ENCODE measurements at places on chromosomes 1 and 21.

DNA sequence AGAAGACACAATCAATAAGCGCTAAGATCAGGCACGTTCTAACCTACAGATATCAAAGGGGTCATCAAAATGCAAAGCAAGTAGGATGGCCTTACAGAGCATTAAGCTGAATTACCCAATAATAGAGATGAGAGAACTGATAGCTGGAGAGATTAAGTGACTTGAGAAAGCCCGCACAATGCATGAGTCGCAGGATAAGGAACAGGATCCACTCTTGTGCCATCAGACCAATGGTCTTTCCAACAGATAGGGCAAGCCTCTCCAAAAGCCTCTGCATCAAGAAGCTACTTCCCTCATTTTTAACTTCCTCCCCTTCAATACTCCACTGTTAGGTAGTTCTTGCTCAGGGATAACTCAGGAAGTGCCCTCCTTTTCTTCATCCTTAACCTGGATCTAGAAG is 2.6 kb downstream of the CHML start:
- DNase-seq = peak; percentile 35

DNA sequence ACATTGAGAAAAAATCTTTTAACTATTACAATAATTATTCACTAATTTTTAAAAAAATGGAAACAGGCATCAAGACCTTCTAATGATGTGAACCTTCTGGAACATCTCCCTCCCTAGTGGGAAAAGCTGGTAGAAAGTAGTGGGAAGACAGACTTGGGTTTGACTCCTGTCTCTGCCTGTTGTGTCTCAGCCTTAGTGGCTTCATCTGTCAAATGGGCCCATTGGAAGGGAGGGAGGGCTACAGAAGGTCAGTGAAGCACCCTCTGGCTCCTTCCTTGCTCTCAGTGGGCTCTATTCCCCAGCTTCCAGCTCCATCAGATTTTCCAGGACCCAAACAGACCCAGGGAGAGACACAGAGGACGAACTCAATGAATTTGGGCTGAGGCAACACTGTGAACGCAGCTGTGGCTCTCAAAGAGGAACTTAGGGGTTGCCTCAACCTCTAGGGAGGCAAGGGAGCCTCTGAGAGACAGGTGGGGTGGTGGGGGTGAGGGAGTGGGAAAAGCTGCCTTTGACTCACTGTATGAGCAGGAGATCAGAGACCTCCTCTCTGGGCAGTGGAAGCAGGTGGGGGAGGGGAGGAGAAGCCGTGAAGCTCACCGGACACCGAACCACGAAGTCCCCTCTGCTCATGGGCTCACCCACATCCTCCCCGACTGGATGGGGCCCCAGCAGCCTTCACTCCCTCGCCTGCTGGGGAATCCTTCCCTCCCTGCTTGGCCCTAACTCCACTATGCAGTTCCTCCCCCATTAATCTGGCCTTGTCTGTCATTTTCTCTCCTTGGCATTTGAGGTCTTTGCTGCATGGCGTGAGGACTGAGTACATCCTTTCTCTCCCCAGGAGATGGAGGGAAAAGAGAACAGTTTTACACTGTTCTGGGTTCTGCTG is 4.5 kb downstream of the CNR2 start:
- DNase-seq = no peak

DNA sequence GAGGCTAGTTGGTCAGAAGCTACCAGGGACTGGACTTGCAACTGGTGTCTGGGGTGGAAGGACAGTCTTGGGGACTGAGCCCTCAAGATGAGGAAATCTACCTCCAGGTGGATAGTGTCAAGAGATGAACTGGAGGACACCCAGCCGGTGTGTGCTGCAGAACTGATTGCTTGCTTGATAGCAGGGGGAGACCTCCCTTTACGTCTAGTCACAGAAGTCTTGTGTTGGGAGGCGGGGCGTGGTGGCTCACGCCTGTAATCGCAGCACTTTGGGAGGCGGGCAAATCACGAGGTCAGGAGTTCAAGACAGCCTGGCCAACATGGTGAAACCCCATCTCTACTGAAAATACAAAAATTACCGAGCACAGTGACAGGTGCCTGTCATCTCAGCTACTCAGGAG is 4.9 kb downstream of the RCC2 start:
- DNase-seq = no peak

DNA sequence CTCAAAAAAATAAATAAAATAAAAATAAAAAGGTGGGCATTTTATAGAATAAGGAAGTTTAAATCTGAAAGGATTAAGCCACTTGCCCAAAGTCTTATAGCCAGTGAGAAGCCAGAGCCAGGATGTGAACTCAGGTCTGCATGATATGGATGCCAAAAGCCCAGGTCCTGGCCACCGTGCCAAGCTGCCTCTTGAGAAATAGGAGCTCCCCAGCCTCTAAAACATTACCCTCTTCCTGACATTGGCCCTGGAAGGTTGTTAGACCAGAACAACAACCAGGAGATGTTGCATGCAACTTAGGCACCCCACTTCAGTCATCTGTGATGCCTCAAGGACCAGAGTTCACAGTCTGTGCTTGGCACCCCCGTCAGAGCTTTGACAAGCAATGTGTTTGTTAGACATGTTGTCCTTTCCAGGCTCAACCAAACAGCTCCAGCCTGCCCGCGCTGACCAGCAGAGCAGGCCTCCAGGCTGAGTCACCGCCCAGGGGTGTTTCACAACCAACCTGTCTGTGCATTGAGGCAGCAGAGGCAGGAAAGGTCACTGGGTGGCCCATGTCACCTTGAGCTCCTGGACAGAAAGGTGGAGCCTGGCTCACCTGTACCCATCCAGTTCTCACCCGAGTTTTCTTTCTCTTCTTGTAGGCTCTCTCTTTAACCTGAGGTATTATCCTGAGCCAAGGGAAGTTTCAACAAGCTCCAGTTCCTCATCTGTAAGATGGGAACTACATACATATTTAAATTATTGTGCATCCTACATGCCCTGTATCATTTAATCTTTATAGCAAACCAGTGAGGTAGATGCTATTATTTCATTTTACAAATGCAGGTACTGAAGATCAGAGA is 14.9 kb upstream of the MED18 start:
- DNase-seq = peak; percentile 82

Measured in M059J (cell line).